Hepatocyte (in vitro differentiated cells): ENCODE measurements at places on chromosomes 12 and 14. TPM values are rescaled to one million over a fixed set of nuclear protein-coding genes. Genes with fewer than 3 reads are reported as not detected.

- DNase-seq, result no peak
These were observed 398.3 kb downstream of the RAD51B start for GRCh38 chr14:68217791-68218340.

Gene NGB
- not detected in 2 replicates for total RNA-seq

- no peak for DNase-seq
These were observed 12.0 kb downstream of the CATSPERB start for GRCh38 chr14:91719839-91720238.

Gene ASCL1
- 1.6 and 1.7 TPM in 2 replicates for total RNA-seq

Gene TAS2R42
- not detected in 2 replicates for total RNA-seq

Gene STK38L
- 34.2 and 36.7 TPM in 2 replicates for total RNA-seq

Gene ASB2
- 0.53 and 1.8 TPM in 2 replicates for total RNA-seq

DNA sequence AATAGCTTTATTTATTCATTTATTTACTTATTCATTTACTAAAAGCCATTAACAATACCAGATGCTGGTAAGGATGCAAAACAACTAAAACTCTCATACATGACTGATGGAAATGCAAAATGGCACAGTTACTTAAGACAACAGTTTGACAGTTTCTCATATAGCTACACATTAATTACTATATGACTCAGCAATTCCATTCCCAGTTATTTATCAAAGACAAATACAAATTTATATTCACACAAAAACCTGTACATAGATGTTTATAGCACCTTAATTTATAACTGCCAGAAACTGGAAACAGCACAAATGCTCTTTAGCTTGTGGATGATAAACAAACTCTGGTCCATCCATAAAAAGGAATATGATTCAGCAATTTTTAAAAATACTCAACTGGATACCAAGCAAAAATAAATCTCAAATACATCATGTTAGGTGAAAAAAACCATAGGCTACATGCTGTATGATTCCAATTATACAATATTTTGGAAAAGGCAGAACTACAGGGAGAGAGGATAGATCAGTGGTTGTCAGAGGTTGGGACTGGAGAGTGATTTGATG, 37.9 kb upstream of the ST8SIA1 start:
- no peak for DNase-seq

DNA sequence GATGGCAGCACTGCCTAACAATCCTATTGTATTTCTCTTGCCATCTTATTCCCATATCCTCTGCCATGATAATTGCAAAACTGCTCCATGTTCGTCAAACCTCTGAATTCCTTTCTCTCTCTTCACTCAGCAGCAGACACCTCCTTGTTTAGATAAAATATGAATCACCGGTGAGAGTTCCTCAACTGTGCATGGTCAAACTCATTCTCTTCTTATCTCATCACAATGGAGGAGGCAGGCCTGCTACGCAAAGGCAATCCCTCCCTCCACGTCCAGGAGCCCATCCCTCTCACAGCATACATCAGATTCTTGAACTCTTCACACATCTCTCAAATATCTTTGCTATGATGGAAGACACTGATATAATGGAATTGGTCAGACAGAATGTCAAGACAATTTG, 90.1 kb upstream of the DAAM1 start:
- DNase-seq, result peak; percentile 33

- DNase-seq, result no peak
These were observed at the start of gene EIF2S3B for GRCh38 chr12:10505620-10506019. Gene EIF2S3B, plus strand, starts transcription at chr12:10505890. Its CDS starts 13 bp downstream, at chr12:10505903.

DNA sequence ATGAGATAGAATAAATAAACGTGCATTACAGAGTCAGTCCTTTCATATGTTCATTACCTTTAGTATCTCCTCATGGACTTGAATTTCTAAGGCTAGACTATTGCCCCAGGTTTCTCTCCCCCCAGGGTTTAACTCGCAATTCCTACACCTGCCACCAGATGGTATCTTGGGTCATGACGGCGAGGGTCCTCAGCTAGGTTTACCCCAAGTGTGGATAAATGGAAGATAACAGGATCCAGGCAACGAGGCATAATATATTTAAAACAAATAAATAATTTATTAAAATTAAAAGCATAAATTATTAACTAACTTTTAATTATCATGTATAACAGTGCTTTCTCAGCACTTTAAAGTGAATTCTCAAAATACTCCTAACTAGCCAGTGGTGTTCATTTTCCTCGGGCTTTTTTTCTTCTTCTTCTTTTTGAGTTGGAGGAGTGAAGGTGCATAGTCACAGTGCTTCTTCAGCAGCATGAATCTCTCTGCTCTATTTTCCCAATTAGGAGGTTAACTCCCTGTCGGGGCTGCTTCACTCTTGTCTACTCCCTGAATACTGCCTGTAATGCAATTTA, 243.5 kb upstream of the CAND1 start:
- DNase-seq, result peak; percentile 25

Gene SPTB
- 1.1 and 2.1 TPM in 2 replicates for total RNA-seq

GRCh38 chr14:87960013-87960787, 32.8 kb downstream of the GALC start:
- no peak for DNase-seq

Gene DEPDC4
- 1.3 and 4.8 TPM in 2 replicates for total RNA-seq

DNA sequence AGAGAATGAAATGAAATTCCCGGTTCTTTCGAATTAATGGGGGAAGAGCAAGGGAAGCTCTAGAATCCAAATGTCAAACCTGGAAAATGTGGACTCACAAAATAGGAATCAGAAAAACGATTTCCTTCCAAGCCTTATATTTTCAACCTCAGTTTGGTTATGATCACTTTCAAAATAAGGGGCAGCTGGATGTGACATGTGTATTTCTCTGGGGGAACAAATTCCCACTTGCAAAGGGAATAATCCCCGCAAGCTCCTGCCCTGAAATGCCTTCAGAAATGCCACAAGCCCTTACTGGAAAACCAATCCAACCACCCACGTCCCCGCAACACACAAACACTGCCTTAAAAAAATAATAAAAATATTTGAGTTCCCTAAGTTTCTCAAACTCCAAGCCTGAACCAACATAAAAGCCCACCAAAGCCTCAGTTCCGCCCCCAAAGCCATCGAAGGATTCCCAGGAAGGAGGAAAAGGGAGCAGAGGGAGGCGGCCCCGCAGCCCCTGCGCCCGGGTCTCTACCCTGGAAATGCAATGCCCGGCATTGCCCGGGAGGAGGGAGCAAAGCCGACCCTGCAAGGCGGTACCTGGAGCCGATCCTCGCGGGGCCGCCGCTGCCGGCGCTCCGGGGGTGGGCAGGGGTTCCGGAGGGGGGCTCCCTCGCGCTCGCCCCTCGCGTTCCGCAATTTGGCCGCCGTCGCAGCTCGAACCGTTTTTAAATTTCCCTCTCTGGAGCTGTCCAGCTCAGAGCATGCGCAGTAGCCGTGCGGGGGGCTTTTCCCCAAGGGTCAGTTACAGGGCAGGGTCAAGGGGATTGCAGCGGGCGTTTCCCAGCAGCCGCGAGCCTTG, at the start of gene FOXN4:
FOXN4 (minus strand) TSS at position 751 of the 847 bp plus-strand sequence. CDS start 963 bp downstream, outside the sequence.
- DNase-seq, result peak; percentile 23

DNA sequence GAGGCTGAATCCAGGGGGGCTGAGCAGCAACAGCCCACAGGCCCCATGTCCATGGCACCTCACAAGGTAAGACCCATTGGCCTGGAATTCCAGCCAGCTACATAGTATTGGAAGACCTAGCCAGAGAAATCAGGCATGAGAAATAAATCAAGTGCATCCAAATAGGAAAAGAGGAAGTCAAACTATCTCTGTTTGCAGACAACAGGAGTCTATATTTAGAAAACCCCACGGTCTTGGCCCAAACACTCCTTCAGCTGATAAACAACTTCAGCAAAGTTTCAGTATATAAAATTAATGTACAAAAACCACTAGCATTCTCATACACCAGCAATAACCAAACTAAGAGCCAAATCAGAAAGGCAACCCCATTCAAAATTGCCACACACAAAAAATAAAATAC, 16.9 kb downstream of the PDE6H start:
- DNase-seq, result no peak

- DNase-seq, result peak; percentile 23
These were observed 4.3 kb upstream of the PRICKLE1 start for GRCh38 chr12:42593874-42594273.

DNA sequence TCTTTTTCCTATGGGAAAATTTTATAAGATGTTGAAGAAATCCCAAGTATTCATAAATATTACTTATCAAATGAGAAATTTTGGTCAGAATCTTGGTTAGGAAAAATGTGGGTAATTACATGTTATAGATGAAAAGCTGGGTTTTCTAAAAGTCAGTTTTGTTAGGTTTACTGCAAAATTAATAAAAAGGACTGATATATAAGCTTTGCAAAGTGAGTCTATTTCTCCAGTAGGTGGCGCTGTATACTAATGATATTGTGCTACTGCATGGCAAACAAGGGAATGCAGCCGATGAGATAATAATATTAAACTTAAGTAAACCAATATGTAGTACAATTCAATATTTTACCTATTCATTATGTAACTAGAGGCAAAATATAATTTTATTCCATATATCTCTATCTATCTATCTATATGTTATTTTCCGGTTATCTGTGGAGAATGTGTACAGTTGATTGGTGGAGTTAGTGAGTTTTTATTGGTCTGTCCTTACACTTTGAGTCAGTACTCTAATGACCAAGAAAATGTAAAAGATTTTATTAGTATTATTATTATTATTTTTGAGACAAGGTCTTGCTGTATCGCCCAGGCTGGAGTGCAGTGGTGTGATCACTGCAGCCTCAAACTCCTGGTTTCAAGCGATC, 32.9 kb downstream of the MIPOL1 start:
- DNase-seq, result peak; percentile 89
